CD4-positive, alpha-beta T cell treated with Interleukin-10 for 1 hour (primary cell): ENCODE measurements at places on chromosomes 2 and 18.

DNA sequence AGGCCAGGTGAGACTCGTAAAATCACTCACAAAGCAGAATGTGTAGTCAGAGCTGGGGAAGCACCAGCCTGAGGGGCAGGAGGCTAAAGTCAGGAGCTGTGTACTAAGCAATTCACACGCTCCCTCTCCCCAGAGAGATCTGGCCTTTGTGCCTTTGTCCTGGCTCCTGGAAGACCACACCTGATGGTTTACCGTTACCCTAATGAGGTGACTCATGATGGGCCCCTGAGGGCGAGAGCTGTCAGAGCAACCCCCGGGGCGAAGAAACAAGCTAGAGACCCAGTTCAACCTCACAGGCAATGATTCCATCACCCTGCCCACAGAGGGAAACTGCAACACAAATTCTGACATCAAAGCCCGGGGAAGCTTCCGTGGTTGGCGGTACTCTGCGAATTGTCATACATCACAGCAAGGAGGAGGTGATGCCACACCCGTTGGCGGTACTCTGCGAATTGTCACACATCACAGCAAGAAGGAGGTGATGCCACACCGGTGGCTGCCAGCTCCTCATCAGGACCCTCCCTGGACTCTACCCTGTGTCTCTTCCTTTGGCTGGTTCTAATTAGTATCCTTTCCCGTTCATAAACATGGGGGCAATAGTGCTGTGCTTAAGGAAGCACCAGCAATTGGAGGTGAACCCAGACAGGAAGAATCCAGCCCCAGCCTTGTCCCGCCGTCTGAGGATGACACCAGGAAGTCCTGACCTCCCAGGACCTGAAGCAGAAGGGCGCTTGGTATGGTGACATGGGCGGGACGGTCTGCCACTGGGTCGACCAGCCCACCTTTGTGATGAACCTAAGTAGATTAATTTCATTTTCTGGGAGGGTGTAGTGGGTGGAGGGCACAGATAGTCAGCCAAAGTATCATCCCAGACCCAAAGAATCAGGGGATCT lies 30.5 kb downstream of the B3GNT7 start:
- DNase-seq = peak; percentile 86

DNA sequence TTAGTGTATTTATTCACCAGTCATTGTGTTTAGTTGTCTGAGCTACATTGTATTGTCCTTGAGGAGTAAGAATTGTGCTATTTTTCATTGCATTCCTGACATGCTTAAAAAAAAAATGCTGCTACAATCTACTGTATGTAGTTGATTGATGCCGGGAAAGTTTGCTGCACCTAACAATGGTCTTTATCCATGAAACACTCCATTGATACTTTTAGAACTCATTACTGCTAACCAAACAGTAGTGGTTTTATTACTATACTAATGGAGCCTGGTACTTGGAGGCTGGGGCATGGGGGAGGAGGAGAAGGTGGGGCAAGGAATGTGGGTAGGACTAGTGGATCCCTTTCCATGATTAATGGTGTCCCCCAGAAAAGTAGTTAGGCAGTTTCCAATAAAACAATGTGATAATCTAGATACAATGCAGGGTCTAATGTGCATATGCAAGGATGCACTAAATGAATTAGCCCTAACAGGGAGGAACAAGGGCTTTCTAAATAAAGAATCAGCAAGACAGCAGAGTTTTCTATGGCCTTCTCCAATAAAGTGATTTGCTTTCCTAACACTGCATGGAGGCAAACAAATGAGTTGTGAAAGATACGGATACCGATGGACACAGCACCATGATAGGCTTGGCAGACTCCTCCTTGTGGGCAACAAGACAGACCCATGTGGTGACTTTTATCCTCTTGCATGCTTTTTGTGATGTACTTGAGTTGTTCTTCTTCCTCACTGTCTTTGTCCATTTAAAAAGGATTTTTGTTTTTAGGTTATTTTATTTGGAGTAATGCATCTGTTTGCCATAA lies 78.5 kb downstream of the FMNL2 start:
- no peak for DNase-seq

GRCh38 chr2:120739438-120740090 lies 3.9 kb downstream of the GLI2 start:
- DNase-seq = no peak

GRCh38 chr2:108969856-108970255 lies 19.2 kb downstream of the EDAR start:
- DNase-seq = no peak

- no peak for DNase-seq
These were observed 707 bp downstream of the SALL3 start for GRCh38 chr18:78980279-78980771.

- DNase-seq = no peak
These were observed 239.3 kb upstream of the MYT1L start for GRCh38 chr2:2570360-2570759.
